GOT3 (cell line): ENCODE measurements at places on chromosomes 3 and 15.

- DNase-seq = no peak
Measured at GRCh38 chr15:99411234-99411633, 154.6 kb upstream of the MEF2A start.

- no peak for DNase-seq
Measured at GRCh38 chr3:157300981-157301663, 135.5 kb upstream of the PTX3 start.

DNA sequence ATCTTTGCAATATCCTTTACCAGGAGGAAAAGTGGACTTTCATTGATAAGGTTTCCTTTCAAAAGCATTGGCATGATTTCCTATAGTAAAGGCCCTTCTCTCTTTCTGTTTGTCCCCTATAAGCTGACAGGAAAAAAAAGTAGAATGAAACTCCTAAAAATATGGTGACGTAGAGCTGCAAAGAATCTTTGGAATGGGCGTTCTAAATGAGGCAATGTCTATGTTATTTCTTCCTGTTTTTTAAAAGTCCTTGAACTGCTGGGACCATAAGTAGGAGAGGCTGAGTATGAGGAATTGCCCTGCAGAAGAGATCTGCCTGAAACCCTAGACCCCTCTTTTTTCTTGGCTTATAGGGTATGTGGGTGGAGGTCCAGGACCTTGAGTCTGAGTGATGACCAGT, 17.2 kb downstream of the ST3GAL6 start:
- no peak for DNase-seq

DNA sequence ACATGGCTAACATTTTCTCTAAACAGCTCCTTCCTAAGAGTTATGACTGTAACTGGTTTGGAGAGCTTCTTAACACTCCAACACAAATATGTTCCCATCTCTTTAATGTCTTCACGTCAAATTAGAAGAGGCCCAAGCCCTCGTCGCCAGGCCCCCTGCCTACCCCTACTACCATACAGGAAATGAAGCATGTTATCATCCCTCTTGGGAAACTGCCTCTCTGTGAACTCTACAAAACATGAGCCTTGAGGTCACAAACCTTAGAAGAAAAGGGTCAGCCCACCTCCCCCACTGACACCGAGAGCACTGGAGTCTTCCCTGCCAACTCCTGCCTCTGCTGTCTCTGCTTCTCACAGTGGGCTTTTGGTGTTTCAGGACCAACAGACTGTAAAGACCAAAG, 243.1 kb upstream of the STT3B start:
- DNase-seq = no peak

DNA sequence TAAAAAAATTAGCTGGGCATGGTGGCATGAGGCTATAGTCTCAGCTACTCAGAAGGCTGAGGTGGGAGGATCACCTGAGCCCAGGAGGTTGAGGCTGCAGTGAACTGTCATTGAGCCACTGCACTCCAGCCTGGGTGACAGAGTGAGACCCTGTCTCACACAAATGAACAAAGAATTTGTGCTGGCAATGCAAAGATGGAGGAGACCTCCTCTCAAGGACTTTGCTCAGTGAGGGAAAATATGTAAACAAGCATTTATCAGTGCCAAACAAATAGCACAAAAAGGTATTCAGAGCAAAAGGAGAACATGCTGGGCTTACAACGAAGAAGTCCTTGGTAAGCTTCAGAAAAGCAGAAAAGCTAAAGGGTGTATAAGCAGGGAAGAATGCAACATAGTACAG, 113.1 kb upstream of the UMPS start:
- DNase-seq = no peak

GRCh38 chr3:67619991-67620390, 34.4 kb downstream of the SUCLG2 start:
- no peak for DNase-seq

- no peak for DNase-seq
Measured at GRCh38 chr3:65619451-65619881, 419.3 kb downstream of the MAGI1 start.

- DNase-seq = no peak
Measured at GRCh38 chr3:72739531-72740466, 108.4 kb downstream of the SHQ1 start.

DNA sequence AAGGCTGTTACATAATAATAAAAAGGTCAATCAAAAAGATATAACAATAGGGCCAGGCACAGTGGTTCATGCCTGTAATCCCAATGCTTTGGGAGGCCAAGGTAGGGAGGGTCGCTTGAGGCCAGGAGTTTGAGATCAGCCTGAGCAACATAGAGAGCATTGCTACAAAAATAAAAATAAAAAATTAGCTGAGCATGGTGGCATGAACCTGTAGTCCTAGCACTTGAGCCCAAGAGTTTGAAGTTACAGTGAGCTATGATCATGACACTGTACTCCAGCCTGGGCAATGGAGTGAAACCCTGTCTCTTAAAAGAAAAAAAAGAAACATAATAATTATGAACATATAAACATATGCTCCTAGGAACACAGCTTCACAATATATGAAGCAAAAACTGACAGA, 29.3 kb downstream of the AVEN start:
- DNase-seq = no peak

DNA sequence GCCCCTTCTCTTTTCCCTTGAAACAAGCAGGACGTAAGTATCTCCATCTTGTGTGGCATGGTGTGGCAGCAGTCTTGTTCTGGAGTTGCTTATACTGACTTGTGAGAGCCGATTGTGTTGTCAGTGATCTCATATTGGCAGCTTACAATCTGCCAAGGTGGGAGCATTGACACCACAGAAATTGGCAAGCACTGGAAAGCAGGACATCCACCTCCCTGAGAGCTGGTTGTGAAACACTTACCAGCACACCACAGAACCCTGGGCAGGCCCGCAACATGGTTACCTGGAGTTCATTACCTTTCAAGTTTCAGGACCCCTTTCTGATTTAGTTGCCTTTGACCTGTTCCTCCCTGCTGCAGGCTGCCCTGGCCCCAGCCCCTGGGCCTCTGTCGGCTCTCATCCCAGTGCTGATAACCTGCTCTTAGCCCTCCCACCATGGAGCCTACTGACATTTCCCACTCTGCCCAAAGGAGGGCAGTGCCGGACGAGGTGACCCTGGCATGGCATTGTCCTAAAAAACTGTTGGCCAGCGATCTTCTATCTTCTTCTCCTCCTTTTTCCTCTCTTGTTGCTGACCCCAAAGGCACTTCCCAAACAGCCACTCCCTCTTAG, 10.6 kb upstream of the ATP2B2 start:
- no peak for DNase-seq

- DNase-seq = no peak
Measured at GRCh38 chr15:90901175-90902039, 1.7 kb upstream of the MAN2A2 start.

- no peak for DNase-seq
Measured at GRCh38 chr3:30353711-30354467, 252.5 kb upstream of the TGFBR2 start.

DNA sequence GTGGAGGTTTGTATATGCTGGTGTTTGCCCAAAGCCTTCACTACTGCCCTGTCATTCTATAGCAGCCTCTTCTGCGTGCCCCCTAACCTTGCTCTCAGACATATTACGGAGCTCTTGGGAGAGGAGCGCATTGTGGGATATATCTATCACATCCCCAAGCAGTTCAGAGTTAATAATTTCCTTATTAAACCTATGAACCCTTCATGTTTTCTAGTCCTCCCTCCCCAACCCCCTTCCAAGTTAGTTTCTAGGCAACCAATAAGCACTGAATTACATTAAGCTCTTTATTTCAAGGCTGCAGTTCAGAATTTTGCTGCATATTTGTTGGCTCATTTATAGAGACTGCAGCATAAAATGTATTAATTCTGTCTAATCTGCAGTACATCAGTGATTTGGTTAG, 57.3 kb upstream of the GRM7 start:
- DNase-seq = no peak

DNA sequence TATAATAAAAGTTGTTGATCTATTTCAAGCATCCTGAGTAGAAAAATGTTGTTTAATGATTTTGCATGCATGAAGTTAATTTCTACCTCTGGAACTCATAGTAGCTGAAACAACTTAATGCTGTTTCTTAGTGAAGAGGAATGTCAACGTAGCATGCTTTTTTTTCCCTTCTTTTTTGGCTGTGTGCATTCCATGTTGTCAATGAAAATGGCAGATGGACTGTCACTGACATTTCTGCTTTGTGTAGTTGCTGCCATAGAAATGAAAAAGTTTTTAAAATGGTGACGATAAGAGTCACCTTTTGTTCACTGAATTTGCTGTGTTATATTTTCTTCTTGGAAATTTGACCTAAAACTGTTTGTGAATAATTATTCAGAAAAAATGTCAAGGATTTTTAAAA, 116.3 kb downstream of the CHL1 start:
- no peak for DNase-seq

- DNase-seq = no peak
Measured at GRCh38 chr3:126516152-126516935, 1.2 kb downstream of the UROC1 start.

DNA sequence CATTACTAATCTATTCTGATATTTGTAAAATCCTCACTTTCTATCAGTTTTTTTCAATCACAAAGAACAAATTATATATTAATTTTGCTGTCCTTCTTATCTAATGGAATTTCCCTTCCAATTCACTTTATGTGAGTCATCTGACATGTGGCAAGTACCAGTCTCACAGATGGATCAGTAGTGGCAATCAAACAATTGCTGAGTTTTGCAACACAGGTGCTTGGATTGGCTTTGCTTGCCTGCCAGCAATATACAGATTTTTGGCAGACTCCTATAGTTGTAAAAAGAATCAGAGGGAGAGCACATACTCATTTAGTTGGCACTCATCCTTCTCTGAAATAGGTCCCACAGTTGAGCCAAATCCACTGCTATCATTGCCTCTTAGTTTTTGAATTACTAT, 83.7 kb downstream of the BCHE start:
- DNase-seq = no peak

GRCh38 chr15:57780471-57780870, 74.0 kb downstream of the POLR2M start:
- DNase-seq = no peak

- no peak for DNase-seq
Measured at GRCh38 chr3:189457201-189457607, 174.0 kb upstream of the TP63 start.
